ENCODE measurements at places on chromosomes 7 and 10. TPM values are rescaled to one million over a fixed set of nuclear protein-coding genes. Genes with fewer than 3 reads are reported as not detected.

EGR2 gene
- 2.4 TPM for total RNA-seq

GIMAP6 gene
- 0.36 TPM for total RNA-seq

HTR7 gene
- total RNA-seq: 9.8 TPM

GRCh38 chr10:79376078-79376628 is 28.9 kb downstream of the PPIF start:
- H3K4me1 ChIP-seq: peaks cover 45% of the 10 kb centered on the region
- no peak overlapping the region for H3K27ac ChIP-seq

DNA sequence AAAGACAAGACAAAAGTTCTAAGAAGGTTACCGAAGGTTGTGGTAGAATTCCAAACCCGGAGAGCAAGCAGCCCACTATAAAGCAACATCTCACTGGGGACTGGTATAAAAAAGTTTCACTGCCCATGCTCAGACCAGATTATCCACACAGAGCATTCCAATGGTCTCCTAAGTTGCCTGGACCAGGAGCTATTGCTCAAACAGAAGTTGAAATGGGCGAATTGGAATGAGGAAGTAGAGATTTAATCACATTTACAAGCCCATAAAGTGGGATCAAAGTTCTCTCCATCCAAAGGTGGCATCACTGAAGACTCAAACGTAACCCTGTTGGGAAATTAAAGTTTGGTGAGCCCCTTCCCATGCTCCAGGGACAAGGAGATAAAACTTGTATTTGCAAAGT is 19.8 kb downstream of the OR2F1 start:
- H3K27ac ChIP-seq: no peak overlapping the region
- H3K4me3 ChIP-seq: no peak overlapping the region
- H3K4me1 ChIP-seq: peaks cover 17% of the 10 kb centered on the region
- H3K27me3 ChIP-seq: no peaks in the 10 kb centered on the region
- H3K36me3 ChIP-seq: no peaks in the 10 kb centered on the region
